H7 (cell line): ENCODE measurements at places on chromosomes 2 and 18.
A peak's percentile ranks its signal among the peaks of the same experiment; 100 is the strongest.

DNA sequence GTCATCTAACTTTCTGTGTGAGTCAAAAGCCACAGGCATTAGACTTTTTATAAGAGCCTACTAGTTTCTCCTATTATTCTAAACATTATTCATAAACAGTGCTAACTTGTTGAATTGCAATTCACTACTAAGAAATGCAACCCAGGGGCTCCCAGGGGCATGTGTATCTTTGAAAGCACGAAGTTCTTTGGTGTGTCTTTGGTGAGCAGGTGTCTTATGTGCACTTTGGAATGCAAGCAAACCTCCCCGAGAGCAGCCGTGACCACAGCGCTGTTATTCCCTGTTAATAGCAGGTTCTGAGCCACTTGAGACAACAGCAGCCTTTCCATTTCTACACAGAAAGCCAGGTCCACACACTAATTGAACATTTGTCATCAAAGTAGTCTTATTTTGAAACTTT is 123.5 kb downstream of the PRKRA start:
- DNase-seq, result no peak

GRCh38 chr2:103808814-103809213 is 1045.1 kb upstream of the POU3F3 start:
- DNase-seq, result no peak

GRCh38 chr2:152490686-152491455 is 155.9 kb downstream of the FMNL2 start:
- DNase-seq, result no peak

GRCh38 chr2:199309973-199310372 is 147.8 kb downstream of the SATB2 start:
- DNase-seq, result no peak

DNA sequence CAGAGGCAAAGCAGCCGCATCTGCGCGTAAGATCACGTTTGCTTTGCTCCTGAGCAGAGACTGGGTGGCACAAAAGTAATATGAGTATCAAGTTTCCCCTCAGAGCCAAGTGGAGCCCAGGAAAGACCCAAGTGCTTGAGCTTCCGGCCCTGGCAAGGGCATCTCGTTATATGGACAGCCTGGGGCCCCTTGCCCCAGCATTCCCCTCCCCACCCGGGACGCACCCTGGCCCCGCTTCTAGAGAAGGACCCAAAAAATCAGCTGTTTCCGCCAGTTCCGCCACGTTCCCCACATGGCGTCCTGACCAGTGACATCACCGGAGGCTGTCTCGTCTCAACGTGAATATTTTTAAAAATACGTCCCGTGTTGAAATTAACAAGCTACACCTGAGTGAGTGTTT is 135.1 kb downstream of the NFATC1 start:
- DNase-seq, result no peak

DNA sequence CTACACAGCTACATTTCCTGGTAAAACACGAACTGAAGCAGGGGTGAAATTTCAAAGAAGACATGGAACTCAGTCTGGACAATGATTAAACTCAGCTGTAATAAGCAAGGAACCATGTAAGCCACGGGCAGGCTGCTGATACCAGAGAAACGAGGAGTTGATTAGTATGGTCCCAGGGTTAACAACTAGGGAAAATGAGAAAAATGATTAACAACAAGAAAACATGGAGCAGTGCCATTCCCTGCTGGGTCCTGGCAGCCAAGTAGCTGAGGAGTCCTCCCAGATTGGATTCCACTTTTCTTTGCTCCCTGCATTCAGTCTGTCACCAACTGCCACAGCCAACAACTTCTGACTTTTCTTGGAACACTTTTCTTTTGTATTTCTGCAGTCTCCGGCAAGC is 517.0 kb upstream of the KLHL29 start:
- DNase-seq, result no peak

DNA sequence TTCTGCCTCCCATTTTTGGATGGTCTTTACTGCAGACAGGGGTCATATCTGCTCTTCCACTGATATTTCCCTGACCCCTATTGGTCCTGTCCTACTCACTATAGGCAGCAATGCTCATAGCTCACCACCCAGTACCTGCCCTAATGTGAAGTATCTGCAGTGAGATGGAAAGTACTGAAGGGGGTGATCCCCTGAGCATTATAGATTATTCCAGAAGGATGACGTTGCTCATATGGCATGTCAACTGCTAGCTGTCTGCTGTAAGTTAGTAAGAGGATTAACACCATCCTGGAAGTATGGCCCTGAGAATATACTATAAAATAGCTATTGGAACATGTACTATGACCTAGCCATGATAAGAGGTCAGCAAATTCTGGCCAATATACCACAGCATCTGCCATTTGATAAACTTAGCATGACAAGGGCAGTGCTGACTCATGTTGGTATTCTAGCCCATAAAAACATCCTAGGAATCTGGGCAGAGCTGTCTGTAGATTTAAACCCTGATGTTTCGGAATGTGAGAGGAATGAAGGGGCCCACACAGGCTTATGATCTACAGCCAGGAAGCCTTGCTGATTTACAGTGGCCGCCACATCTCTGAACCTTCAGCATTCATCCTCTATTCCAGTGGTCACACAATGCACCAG is 451.4 kb downstream of the TNS1 start:
- DNase-seq, result peak; percentile 28

- no peak for DNase-seq
Observed at GRCh38 chr18:48161911-48162698, 231.6 kb upstream of the SMAD2 start.

- DNase-seq, result no peak
Observed at GRCh38 chr2:31270822-31271231, 36.9 kb downstream of the EHD3 start.

- peak; percentile 96 for DNase-seq
Observed at GRCh38 chr18:80171054-80171872, 62.2 kb downstream of the ADNP2 start.

- DNase-seq, result no peak
Observed at GRCh38 chr2:181628590-181629585, 28.0 kb downstream of the CERKL start.

- DNase-seq, result peak; percentile 61
Observed at GRCh38 chr2:104344985-104345384, 508.9 kb upstream of the POU3F3 start.

- no peak for DNase-seq
Observed at GRCh38 chr2:229300790-229301189, 29.7 kb upstream of the PID1 start.

DNA sequence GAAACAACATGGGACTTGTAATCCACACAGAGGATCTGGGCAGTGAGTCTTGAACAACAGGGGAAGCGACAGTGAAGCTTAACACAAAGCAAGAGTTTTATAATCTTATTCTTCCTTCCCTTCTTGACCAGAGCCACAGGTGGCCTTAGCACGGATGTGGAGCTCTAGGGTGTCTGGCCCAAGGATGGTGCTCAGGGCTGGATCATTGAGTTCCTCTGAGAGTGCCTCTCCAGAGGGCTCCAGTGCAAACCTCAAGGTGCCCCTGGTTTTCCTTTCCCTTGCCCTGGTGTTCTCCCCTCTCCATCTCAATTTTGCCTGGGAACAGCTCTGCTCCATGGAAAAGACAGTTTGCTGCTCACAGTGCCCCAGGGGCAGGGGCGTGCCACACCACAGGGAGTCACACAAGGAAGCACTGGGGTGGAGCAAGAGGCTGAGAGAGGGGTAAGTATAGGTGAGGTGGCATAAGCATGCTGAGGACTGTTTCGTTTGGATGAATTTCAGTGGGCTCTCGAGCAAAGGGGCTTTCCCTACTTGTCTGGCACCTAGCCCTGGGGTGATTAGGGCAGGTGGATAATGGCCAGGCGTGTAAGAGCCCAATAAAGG is 88.6 kb upstream of the B3GNT7 start:
- DNase-seq, result no peak

DNA sequence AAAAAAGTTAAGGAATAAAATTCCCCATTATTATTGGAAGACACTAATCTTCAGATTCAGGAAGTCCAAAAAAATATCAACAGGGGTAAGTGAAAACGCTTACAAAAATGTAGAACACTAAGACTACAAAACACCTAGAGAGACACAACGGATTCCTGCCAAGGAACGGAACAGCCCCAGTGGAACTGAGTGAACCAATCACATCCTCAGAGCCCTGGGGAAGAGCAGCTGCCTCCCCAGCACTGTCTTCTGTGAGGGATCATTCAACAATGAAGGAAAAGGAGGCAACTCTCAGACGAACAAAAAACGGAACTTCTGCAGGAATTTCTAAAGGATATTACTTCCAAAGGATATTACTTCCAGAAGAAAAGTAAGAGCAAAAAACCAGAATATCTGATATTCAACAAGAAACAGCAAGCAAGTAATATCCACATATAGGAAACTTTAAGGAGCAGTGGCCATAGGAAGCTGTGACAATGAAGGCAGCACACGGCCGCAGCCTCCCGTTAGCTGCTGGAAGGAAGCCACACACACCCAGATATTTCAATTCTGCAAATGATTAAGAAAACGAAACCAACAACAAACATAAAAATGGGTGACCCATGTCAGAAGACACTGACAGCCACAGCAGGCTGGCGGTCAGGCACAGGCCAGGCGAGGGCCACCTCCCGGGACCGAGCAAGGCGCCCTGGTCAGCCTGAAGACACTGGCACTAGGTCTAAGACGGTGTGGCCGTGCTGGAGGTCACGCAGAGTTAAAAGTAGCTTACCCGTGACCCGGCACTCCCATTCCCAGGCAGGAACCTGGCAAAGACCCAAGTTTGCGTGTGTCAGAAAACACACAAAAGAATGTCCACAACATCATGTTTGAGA is 81.8 kb downstream of the HDAC4 start:
- DNase-seq, result no peak

DNA sequence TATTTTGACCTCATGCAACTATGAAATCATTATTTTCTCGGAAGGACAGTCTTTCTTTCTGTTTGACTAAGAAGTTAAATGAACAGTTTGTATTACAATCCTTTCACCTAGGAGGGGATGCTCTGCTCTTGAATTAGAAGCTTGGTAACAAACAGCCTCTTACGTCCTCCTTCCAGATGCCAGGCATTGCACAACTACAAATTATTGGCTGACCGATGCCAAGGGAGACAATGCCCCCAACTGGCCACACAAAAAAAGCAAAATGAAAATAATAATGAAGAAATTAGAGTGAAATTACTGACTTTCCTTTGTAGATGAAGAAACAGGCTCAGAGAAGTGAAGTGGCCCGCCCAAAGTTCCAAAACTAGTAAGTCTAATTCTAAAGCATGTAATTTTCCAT is 177.9 kb downstream of the CYRIA start:
- peak; percentile 41 for DNase-seq

GRCh38 chr2:148924514-148925178 is 49.6 kb downstream of the KIF5C start:
- no peak for DNase-seq

GRCh38 chr2:148999451-148999921 is 39.0 kb upstream of the LYPD6B start:
- no peak for DNase-seq

GRCh38 chr18:49922228-49922627 is 108.9 kb upstream of the ACAA2 start:
- DNase-seq, result no peak

DNA sequence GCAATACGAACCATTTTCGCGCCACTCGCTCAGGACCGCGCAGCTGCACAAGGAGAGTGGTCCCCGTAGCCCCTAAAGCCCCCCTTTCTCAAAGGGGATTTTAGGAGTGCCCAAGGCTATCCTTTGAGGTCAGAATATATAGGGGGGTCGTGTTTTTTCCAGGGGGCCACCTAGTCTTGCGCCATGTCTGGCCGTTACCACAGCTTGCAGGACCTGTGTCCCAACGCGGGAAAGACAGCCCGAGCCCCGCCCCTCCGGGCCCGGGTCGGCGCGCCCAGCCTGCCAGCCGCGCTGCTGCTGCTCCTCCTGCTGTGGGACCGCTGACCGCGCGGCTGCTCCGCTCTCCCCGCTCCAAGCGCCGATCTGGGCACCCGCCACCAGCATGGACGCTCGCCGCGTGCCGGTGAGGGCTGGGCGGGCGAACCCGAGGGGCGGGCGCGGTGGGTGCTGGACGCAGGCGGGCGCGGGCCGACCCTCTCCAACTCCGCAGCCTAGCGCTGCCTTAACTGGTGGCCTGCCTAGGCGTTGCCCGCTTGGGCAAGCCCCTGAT is at the start of gene CDCA7:
Gene CDCA7, plus strand, starts transcription at position 291 of the 550 bp plus-strand sequence. Its CDS starts 92 bp downstream, at position 383.
- peak; percentile 95 for DNase-seq

DNA sequence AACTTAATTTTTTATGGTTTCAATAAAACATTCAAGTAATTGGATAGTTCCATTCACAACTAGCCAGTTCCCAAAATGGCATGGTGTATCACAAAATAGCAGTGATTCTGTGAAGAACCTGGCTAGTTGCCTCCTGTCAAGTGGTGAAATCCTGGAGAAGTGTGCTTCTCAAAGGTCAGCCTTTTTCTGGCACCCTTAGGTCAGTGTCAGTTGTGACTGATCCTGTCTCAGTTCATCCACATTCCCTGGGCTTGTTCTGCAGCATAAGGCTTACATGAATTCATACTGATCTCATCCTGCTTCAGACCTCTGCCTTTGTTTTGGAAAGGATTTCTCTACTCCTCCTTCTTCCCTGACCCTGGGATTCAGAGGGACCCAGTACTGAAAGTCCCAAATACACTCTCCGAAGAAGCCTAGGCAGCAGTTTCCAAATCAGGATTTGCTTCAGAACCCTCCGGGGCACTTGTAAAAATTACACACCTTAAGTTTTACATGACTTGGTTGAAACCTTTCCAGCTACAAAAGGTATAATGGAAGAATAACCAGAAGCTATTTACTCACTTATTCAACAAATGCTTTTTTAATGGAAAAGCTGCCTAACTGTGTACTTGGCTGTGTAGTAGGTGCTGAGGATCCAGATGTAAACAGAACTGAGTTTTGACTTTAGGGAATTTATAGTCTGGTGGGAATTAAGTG is 11.0 kb downstream of the MAP3K20 start:
- DNase-seq, result no peak

DNA sequence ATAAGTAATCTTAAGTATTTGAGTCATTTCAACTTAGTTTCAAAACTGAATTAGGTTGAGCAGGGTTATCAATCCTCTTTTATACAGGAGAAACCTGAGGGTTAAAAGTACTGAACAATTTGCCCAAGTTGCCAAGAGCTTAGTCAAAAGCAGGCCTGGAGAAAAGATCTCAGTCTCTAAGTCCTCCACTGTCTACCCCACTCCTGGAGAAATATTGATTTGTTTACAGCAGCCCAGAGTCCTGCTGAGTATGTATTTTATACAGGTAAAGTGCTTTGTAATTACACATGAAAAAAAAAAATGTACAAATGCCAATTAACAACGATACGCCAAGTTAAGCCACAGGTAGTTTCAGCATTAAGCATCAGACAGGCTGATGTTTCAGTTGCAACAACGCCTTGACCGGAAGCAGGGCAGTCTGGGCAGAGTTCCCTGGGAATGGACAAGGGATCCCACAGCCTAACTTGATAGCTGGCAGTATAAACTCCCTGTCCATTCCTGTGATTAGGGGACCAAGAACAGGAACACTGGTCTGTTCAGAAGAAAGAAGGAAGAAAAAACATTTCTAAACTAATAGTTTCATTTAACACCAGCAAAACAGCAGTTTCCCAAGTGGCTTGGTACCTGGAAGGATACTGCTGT is 132.9 kb downstream of the MYO5B start:
- DNase-seq, result no peak
